Fibroblast of the conjunctiva (primary cell): ENCODE measurements at places on chromosomes 1 and 21.

DNA sequence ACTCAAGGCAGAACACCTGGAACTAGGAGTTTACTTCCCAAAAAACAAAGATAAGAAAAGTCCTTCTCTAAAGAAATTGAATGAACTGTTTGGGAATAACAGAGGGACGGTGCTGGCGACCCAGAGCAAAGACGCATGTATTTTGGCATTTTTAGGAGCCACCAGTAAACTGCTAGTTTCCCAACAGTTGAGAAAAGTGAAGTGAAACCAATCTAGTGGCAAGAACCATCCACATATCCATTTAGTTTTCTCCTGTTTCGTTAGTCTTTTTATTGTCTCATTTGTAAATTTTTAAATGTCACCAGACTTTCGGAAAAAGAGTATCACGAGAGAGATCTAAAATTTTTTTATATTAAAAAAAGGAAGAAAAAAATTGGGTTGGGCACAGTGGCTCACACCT lies 30.2 kb downstream of the ODF2L start:
- no peak for DNase-seq

- no peak for DNase-seq
Measured at GRCh38 chr21:41833497-41834115, 45.5 kb downstream of the PRDM15 start.

DNA sequence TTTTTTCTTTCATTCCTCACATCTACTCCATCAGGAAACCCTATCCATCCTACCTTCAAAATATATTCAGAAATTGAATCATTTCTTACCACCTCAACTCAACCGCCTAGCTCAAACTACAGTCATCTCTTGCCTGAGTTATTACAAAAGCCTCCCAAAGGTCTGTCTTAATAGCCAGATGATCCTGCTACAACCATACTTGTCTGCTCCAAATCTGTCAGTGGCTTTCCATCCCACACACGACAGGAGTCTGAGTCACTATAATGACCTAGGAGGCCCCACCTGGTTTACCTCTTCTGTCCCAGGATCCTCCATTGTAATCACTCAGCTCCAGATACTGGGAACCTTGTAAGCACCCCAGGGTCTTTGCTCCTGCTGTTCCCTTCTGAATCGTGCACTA lies 37.1 kb upstream of the IL12RB2 start:
- no peak for DNase-seq

DNA sequence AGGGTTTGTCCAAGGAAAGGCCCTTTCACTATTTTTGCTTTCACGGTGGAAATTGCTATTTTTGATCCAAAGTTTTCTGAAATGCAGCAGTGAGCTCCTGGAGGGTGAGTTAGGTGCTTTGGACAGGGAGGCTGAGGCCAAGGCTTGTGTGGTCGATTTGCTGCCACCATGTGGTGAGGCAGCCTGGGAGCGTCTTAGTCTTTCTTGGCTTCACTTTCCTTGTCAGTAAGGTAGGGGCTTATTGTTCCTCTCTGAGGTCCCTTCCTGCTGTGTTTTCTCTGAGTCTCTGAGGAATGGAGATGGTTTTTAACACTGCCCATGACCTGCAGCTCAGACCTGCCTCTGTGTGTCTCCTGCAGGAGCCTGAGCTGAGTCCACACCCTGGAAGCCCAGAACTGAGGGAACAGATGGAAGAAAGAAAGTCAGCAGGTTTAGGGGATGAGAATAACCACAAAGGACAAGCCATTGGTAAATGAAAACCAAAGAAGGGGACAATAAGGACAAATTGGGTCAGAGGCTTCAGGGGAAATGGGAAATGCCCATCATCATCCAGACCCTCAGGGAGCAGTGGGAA lies 20.1 kb upstream of the S100A10 start:
- DNase-seq = no peak

DNA sequence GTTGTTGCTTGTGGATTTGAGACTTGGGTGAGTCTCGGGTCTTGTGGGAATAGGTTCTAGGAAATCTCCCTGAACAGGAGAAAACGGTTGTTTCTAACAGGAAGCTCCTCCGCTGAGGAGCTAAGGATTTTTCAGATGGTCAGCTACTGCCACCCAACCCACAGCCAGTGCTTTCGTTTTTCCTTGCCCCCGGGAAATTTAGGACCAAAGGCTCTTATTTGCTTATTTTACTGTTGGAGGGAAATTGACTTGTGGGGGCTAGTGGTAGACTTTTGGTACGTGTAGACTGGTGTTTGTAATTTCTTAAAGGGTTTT lies 792 bp downstream of the SNX7 start:
- no peak for DNase-seq

DNA sequence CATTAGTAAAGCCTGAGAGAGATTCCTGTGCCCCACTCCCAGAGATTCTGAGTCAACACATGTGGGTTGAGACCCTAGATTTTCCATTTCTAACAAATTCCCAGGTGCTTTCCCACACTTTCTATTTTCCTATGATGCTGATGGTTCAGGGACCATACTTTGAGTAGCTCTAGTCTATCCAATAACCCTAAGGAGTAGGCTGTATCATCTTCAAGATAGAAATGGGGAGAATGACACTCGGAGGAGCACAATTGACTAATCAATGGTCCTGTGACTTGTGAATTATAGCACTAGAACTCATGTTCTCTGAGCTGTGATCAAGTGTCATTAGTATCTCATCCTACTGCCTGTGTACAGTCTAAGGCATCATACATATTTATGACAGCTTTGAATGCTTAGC lies 232.9 kb upstream of the B3GALT2 start:
- DNase-seq = no peak

DNA sequence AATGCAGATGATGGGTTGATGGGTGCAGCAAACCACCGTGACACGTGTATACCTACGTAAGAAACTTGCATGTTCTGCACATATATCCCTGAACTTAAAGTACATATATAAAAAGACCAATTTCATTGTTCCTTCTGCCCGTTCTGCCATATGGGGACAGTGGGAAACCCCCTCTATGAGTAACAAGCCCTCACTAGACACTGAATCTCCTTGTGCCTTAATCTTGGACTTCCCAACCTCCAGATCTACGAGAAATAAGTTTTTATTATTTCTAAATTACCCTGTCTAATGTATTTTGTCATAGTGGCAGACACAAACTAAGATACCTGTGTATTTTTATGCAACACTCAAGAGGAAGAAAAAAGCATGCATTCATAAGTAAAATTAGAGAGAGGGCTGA lies 10.0 kb downstream of the GBP7 start:
- DNase-seq = no peak

GRCh38 chr1:205261946-205262691 lies 34.4 kb downstream of the TMCC2 start:
- no peak for DNase-seq

DNA sequence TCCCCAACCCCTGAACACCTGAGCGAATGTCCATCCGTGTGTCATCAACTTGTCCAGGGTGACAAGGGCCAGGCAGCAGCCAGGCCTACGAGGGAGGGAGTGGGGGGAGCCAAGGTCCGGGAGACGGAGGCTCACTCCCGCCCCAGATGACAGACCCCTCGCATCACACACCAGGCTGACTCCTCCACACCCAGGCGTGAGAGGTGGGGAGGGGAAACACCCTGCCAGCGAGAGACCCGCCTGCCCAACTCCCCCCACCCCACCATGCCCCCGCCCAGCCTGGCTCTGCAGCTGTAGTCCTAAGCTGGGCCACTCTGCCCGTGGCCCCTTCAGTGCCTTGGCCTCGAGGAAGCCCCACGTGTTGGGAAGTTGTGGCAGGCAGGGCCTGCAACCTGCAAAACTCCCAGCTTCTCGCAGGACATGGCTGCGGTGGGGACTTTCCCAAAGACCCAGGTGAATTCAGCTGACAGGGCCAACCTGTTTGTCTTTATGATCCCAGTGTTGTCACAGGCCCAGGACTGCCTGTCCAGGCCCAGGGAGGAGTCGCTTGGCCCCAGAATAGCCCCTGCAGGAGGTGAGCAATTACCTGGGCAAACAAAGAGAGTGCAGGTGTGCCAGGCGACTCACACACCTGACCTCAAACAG lies 62.9 kb downstream of the RIPK4 start:
- no peak for DNase-seq

GRCh38 chr1:183554577-183554976 lies 35.7 kb downstream of the NCF2 start:
- no peak for DNase-seq

- no peak for DNase-seq
Measured at GRCh38 chr1:220928320-220928719, 49.1 kb downstream of the HLX start.

DNA sequence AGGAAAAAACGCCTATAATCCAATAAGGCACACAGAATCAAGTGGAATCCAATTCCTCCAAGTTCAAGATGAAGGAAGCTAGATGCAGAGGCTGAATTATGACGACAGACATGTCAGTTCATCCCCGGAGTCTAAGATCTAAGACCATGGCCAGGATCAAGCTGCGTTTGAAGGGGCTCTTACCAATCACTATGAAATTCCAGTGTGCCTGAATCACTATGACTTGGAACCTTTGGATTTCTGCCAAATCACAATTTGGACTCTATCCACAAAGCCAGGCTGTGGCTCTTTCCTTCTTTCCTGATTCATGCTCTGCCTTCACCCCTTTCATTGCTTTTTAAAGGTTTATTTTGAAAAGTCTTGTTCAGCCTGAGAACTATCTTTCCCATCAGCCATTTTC lies 17.1 kb downstream of the OLIG2 start:
- DNase-seq = no peak

GRCh38 chr1:35505911-35506798 lies 51.0 kb downstream of the KIAA0319L start:
- peak; percentile 71 for DNase-seq

DNA sequence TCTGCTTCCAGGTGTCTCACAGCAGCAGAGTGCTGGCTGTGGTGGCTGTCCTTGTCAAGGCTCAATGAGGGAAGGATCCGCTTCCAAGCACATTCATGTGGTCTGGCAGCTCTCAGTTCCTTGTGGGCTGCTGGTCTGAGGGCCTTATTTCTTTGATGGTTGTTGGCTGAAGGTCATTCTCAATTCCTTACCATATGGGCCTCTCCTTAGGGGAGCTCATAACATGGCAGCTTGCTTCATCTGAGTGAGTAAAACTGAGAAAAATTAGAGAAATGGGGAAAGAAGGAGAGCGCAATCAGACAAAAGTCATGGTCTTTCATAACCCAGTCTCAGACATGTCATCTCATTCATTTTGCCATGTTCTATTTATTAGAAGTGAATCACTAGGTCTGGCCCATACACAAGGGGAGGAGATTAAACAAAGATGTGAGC lies 81.7 kb upstream of the TSPAN2 start:
- DNase-seq = no peak

GRCh38 chr1:112298558-112298957 lies 97.5 kb upstream of the CTTNBP2NL start:
- peak; percentile 33 for DNase-seq

GRCh38 chr1:27616441-27616840 lies 12.5 kb upstream of the AHDC1 start:
- no peak for DNase-seq

- DNase-seq = no peak
Measured at GRCh38 chr1:57860325-57860724, 436.5 kb upstream of the DAB1 start.

DNA sequence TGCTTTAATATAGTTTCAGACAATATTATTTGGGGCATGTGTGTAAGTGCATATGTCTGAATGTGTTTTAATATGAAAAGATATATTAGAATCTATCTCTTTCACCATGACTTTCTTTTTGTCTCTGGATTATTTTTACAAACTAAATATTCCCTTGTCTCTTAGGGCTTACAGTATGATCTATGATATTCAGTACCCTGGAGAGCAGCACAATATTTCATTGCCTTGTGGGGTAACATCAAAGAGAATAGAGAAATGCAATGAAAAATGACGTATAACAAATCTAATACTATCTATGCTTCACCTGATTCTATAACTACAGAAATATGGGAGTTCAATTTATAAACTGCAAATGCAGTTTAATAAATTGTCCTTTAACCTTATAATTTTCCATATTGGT lies 2084.5 kb downstream of the MRPL39 start:
- DNase-seq = no peak

DNA sequence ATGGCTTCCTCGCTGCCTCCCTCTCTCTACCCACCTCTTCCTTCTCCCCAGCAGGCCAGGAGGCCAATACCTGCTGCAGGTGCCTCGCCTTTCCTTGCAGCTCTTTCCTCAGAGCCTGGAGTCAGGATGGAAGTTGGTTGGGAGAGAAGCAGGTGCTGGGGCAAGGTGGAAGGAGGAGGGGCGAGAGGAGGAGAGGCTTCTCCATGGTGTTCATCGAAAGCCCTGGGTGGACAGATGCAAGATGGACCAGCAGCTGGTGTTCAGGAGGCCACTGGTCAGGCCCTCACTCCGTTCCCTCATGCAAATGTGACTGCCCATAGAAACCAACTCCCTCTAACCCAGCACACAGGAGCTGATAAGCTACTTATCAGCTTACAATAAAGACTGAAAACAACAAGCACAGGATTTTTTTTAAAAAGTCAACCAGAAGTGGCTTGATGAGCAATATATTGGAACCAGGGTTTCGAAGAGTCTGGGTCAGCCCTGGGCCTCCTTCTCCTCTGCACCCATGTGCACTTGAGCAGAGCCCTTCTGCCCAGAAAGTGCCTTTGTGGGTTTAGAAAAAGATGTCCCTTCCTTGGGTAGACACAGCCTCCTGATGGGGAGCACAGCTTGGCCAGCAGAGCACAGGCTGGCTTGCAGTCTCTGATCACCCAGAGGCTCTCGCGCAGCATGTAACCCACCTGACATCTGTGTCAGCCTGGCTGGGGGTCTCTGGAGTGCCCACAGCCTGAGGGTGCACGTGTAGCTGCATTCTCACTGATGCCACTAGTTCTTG lies 16.6 kb upstream of the GSTM4 start:
- no peak for DNase-seq

DNA sequence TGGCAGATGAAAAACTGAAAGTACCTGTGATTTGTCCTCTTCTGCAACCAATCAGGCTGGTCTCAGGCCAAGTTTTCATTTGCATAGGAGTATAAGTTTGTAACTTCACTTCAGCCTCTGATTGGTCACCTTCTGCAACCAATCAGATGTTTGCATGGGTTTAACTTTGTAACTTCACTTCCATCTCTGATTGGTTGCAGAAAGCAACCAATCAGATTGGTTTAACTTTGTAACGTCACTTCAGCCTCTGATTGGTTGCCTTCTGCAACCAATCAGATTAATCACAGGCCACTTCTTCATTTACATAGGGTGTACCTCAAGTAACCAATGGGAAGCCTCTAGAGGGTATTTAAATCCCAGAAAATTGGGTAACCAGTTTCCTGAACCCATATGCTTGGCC lies 18.9 kb upstream of the TUT4 start:
- DNase-seq = no peak

- no peak for DNase-seq
Measured at GRCh38 chr1:155186067-155186793, 12.6 kb downstream of the TRIM46 start.

GRCh38 chr1:29332204-29332603 lies 95.9 kb downstream of the PTPRU start:
- peak; percentile 20 for DNase-seq

GRCh38 chr1:205967554-205968335 lies 24.5 kb upstream of the SLC26A9 start:
- no peak for DNase-seq

- DNase-seq = no peak
Measured at GRCh38 chr1:62688687-62689085, 500 bp upstream of the DOCK7 start.

GRCh38 chr1:241957692-241958494 lies at the start of gene BECN2:
TSS of gene BECN2 (plus strand) at chr1:241957767. CDS start at chr1:241957767, 0 bp downstream.
- no peak for DNase-seq

- no peak for DNase-seq
Measured at GRCh38 chr21:45135122-45135521, 60.7 kb downstream of the ADARB1 start.
